GM12878 (cell line): ENCODE measurements at places on chromosomes 5 and 9. TPM values are rescaled to one million over a fixed set of nuclear protein-coding genes. Genes with fewer than 3 reads are reported as not detected.
A peak's percentile ranks its signal among the peaks of the same experiment; 100 is the strongest.

The HARS2 gene
- 23.0 and 24.1 TPM in 2 replicates for total RNA-seq

The NR2F1-AS1 gene
- total RNA-seq = 0.19 and 0.62 TPM in 2 replicates

The KLF9 gene
- 0.95 and 1.1 TPM in 2 replicates for total RNA-seq

The BAAT gene
- 0.16 and 0.26 TPM in 2 replicates for total RNA-seq

- DNase-seq = no peak
Measured at GRCh38 chr5:58922461-58923171, 339.7 kb downstream of the RAB3C start.

DNA sequence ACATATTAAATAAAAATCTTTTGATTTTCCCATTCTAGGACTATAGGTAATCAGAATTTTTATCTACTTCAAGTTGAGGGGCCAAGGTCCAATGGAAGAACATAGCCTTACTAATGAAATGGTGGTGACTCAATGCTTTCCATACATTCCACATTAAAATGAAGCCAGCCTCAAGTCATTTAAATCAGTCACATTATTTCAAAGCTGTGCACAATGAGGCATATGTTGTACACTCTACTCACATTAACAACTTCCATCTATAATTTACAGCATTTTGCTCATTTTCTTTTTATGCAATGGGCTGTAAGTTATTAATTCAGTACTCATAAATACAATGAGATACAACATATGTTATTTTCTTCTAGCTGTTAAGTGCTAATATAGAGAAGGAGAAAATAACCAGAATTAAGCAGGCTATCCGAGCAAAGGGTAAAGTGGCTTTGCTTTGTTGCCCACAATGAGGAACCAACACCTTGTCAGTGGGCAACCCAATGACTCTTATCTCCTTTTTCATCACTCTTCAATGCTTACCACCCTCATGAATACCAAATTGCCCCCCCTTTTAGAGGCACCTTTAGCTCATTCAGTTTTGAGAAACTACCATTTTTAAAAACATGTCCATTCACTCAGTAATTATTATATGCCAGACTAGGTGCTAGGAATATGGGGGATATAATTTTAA lies 52.4 kb downstream of the TTLL11 start:
- no peak for DNase-seq

DNA sequence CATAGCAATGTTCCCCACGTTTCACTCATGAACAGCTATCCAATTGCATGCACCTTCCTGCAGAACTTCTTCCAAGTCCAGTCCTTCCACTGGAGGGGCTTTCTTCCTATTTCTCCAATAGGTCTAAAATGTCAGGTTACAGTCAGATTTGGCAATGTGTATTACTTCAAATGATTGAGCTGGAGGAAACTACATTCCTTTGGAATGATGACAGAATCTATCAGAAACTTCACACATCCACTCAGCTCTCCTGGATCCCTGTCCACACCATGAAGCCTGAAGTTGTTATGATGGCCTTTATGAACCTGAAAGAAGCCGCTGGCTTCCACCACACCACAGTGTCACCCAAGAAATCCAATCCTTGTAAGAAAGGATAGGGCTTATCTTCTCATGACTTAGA lies 32.2 kb downstream of the FBXW2 start:
- no peak for DNase-seq

DNA sequence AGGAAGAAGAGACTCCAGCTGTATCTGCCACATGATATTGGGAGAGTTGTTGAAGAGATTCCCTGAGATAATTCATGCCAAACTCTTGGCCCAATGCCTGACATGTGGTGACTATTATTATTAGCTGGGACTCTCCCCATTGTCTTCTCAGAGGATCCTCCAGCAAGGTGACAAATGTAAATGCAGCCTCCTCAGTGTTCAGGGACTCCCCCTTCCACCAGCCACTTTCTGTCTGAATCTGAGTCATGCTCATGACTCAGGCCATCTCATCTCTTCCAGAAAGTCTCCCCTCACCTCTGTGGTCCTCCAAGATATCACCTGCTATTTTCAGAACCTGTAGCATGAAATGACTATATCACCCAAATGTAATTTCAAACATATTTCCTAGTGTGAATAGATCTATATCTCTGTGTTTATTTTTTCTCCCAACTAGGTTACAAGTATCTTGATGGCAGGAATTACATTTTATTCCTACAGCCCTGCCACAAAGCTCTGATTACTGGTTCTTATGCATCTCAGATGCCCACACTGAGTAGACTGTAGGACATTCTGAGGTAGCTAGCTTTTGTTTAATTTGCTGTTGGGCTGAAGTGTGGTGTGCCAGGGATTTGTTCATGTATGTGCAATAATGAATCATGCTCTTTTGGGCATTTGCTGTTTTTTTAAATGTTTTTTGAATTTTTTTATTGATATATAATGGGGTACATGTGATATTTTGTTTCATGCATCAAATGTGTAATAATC lies 126.6 kb upstream of the IL12B start:
- peak; percentile 96 for DNase-seq

DNA sequence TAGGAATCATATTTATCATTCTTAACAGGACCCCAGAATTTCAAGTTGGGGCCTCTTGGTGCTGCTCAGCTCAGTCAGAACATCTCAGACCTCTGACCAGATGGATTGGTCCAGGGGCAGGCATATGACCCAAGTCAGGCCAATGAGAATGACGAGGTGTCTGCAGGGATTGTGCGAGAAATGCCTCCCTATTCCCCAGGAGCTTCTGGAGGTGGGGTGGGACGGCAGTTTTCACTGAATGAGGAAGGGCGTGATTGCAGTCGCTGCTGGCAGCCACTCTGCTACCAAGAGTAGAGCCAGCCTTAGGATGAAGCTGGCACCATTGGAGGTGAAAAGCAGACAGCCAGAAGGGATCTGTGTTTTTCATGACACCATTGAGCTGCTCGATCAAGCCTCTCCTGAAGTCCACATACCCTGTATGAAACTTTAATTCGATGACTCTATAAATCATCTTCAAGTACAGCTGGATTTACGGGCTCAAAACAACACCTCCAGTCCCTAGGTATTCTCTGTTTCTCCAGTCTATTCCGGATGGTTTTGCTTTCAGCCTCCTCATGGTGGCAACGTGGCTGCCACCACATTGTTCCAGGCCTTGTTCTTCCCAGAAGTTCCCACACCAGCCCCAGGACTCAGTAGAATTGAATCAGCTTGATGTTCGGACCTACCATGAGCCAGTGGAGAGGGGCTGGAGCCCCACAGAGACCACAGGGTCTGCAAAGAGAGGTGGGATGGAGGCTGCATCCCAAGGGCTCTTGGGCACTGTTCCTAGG lies 70.2 kb upstream of the ADAMTS2 start:
- no peak for DNase-seq

GRCh38 chr9:38163518-38163917 lies 94.5 kb upstream of the SHB start:
- DNase-seq = no peak

DNA sequence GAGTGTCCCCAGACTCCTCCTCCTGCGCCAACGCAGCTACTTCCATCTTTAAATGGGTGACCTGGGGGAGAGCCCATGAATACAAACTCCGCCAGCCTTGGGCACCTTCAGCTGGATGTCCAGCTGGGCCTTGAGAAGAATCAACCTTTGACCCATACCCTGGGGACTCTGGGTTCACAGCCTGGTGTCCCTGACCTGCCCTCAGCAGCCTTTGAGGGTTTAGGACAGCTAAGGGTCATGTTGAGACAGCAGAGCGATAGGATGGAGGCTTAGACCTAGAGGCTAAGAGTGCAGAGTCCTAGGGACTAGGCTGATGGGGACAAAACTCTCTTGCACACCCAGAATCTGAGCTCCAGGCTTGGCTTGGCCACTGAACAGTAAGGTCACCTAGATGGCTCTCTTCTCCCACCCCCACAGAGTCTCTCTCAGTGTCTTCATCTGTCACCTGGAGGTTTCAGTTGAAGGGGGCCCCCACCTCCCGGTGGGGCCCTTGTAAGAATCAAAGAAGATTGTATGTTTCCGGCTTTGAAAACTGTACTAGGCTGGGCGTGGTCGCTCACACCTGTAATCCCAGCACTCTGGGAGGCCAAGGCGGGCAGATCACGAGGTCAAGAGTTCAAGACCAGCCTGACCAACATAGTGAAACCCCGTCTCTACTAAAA lies 6.7 kb upstream of the AQP3 start:
- no peak for DNase-seq

- no peak for DNase-seq
Measured at GRCh38 chr5:141258464-141258863, 13.3 kb downstream of the PCDHB15 start.

GRCh38 chr9:83930881-83931280 lies 9.6 kb upstream of the KIF27 start:
- DNase-seq = no peak

DNA sequence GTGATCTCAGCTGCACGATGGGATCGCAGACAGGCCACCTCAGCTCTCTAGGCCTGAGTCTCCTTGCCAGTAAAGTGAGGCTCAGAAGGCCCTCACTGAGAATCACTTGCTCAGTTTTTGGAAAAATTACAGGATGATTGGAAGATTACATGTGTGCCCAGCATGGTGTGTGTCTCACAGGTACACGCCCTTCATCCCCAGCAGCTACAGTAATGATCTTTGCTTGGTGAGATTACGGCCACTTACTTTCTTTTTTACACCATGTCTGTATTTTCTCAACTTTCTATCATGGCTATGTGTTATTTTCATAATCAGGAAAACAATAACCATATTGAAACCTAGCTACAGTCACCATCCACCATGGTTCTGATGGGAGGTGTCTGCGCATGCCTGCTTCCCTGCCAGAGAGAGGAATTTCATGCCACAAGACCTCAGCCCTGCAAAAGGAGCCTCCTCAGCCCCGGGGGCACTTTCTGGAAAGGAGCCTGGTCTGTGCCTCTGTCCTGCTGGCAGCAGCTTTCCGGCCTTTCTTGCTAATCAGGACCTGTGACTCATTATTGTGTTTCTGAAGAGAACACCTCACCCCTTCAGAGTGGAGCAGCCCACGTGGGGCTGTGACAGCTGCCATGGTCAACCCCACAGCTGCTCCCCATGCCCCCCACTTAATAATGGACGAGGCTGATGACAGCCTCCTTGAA lies 64.2 kb upstream of the OLFM1 start:
- DNase-seq = no peak

- DNase-seq = no peak
Measured at GRCh38 chr5:8907168-8907868, 638.6 kb downstream of the SEMA5A start.

DNA sequence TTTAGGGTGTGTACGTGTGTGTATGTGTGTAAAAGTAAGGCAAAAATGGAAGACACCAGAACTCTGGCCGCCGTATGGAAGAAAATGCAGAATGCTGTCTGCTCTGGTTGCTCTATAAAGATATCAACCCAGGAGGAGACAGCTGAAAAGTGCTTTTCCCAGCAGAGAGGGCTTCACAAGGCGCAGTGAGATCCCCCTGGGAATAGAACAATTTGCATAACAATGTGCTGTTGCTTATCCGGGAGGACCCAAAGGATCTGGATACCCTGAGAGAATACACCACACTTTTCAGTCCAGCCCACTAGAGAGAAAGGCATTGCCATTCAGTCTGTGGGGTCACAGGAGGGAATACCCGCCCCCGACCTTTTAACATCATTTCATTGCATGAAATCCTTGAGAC lies 230.6 kb downstream of the EBF1 start:
- DNase-seq = no peak

DNA sequence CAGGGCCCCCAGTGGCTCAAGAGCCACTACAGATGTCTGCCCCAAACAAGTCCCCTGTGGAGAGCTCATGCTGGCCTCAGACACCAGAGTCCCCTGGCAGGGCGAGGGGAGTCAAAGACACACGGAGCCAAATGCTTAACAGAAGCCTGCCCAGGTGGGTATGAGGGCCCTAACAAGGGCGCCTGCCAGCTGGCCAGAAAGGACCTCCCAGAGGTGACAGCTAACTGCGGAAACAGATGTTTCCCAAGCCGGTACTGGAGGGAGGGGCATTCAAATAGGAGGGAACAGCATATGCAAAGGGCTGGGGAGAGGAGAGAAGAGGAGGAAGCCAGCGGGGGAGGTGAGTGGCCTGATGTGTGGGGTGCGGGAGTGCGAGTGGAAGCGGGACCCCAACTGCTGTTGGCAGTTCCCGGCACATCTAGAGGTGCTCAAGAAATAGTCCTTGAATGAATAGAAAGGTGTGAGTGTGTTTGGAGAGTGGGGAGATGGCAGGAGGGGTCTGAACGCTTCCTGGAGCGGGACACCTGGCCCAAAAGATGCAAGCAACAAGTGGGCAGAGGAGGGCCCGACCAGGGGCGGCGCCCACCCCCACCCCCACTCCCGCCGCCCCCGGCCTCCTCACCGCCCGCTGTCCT lies 824 bp downstream of the MXD3 start:
- DNase-seq = no peak

DNA sequence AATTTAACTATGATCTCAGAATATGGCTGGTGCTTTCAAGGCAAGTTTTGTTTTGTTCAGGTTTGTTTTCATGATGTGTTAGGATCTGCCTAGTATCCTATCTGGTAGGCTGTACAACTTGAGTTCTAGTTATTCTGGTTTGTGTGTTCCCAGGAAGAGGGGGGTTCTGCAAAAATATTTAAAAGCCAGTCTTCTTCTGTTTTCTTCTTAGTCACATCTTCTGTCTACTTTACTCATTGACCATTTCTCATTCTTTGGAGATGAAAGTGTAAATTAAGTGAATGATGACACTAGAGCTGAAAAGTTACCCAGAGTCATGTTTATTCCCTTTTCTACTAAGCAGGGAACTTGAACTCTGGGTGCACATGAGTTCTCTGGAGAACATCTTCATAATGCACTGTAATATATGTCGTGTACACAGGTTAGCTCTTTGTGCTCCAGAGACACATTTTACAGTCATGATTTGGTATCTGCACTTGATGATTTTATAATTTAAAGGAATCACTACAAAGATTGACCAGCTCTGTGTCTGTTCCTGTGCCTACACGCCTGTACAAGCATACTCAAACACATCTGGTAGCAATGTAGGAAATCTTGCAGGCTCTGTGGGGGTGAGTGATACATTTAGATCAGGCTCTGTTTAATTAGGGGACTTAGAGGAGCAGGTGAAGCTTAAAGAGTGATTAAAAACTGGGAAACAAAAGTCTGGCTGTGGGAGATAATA lies 5.0 kb downstream of the SMAD5 start:
- DNase-seq = no peak
